ENCODE measurements at places on chromosomes 12 and 14.
A peak's percentile ranks its signal among the peaks of the same experiment; 100 is the strongest.

DNA sequence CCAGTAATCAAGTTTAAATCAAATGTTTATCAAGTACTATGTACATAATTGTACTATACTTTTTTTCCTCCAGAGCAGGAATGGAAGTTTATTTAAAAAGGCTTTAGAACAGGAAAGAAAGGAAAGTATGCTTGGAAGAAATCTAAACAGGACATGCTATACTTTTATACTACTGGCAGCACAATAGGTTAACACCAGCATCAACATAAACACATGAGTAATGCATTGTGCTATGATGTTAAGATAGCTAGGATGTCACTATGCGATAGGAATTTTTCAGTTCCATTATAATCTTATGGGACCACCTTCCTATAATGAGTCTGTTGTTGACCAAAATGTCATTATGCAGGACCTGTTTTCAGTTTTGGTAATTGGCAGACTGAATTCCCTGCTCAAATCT is 41.5 kb upstream of the ANKS1B start:
- no peak for DNase-seq

- DNase-seq = no peak
Observed at GRCh38 chr12:31005944-31006361, 67.7 kb upstream of the DDX11 start.

DNA sequence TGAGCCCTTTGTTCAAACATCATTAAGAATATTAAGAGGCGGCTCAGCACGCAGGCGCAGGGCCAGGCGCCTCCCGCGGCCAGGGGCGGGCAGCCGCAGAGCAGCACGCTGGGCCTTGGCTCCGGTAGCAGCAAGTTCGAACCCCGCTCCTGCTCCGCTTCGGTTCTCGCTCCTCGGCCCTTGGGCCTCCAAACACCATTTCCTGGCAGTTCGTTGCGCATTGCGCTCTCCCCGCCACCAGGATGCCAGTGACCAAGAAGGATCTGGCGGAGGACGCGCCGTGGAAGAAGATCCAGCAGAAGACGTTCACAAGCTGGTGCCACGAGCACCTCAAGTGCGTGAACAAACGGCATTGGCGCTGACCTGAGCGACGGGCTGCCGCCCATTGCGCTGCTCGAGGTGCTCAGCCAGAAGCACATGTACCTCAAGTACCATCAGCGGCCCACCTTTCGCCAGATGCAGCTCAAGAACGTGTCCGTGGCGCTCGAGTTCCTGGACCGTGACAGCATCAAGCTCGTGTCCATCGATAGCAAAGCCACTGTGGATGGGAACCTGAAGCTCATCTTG is 6.9 kb upstream of the ACVRL1 start:
- DNase-seq = no peak

DNA sequence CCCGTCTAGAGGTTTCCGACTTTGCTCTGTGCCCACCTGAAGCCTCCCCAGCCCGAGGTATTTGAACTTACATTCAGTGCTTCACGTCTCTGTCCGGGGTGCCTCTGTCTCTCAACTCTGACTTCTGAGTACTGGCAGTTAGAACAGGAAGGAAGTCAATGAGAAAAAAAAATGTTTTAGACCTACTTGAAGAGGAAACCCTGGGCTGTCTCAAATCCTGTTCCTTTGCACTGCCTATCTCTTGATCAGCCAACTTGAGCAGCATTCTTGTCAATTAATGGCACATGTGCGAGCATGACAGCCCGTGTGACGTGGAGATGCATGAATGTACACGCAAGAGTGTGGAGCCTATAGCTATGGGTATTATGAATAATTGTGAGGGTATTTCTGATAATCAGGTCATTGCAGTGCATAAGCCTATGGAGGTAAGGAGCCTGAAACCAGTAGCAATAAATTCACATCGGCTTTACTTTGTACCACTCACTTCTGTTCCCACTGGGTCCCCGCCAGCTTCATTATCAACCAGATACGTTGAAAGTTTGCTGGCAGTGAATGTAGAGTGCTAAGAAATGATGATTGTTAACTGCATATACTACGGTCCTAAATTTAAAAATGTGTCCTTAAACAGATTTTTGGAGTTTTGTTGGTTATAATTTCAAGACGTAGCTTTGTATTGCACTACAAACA is at the start of gene ARHGDIB:
TSS of gene ARHGDIB (minus strand) at position 136 of the 687 bp plus-strand sequence. CDS start 10,889 bp downstream, outside the sequence.
- no peak for DNase-seq

GRCh38 chr12:98743362-98743953 is 98.4 kb downstream of the APAF1 start:
- DNase-seq = no peak

DNA sequence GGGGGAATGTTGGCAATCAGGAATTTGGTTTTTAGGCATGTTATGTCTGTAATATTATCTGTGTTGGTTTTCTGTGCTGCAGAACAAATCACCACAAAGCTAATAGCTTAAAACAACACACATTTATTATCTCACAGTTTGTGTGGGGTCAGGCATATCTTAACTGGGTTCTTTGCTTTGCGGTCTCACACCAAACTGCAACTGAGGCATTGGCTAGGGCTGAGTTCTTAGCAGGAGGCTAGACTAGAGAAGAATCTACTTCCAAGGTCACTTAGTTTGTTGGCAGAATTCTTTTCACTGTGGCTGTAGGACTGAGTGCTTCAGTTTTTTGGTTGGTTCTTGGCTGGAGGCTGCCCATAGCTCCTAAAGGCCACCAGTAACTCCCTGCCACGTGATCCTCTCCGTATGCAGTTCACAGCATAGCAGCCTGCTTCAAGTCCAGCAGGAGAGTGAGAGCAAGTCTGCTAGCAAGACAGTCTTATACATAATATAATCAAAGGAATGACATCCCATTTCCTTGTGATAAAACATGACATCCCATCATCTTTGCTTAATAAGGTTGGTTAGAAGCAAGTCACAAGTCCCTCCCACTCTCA is 21.6 kb downstream of the ATF1 start:
- no peak for DNase-seq

GRCh38 chr12:113236539-113237399 is 15.5 kb downstream of the TPCN1 start:
- DNase-seq = no peak

DNA sequence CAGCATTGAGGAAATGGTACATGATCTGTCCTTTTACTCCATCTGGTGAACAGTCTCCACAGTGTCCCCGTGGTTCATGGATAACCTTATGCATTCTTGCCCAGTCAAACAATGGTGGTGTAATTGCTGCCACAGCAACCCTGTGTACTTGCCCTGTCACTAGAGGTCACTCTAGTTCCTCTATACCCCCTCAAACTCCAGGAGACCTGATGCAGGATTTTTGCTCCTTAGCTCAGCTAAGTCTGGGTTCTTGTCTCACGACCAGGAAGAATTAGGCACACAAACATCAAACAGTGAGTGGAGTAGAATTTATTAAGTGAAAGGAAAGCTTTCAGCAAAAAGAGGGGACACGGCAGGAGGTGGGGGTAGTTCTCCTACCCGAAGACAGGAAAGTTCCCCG is 24.7 kb upstream of the EEA1 start:
- no peak for DNase-seq

GRCh38 chr14:95603415-95603814 is 68.6 kb downstream of the GLRX5 start:
- no peak for DNase-seq

DNA sequence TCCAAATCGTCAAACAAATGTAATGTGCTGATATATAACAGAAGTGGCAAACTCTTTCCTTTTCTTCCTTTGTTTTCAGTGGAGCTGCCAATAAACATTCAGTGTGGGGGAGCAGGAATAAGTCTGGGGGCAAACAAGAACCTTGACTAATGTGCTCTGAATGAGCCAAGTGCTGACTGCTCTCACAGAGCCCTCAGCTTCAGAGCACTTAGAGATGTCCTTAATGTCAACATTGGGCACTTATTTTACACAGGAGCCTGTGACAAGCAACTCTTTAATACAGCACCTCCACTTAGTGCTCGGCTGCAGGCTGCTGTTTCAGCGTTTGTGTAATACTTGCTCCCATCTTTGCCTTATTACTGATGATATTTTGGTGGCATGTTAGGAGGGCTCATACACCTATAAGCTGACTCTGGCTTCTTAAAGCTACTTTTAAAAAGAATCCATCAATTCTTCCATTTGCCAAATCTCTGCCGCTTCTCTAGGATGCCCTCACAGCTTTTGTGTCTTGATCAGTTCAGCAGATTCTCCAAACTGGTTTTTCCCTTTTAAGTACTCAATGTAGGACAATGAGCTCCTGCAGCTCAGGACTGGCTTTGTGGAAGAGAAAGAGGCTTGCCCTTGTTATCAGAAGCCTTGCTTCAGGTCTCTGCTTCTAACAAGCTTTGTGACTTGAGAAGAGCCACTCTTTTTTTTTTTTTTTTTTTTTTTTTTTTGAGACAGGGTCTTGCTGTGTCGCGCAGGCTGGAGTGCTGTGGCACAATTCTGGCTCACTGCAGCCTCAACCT is 206.6 kb downstream of the MON2 start:
- DNase-seq = no peak

GRCh38 chr14:24310646-24311604 is at the start of gene LTB4R:
Gene LTB4R (plus strand): TSS chr14:24311502. CDS start chr14:24315652, 4,150 bp downstream.
- peak; percentile 78 for DNase-seq

GRCh38 chr12:119288576-119288975 is 46.0 kb upstream of the CCDC60 start:
- DNase-seq = no peak
